CD4-positive, alpha-beta memory T cell (primary cell): ENCODE measurements at places on chromosomes 12 and 14. TPM values are rescaled to one million over a fixed set of nuclear protein-coding genes. Genes with fewer than 3 reads are reported as not detected.

XRCC3 gene
- 10.3 TPM for total RNA-seq

TIMELESS gene
- 7.3 TPM for total RNA-seq

DBX2 gene
- total RNA-seq = not detected

ARL1 gene
- 41.0 TPM for total RNA-seq

MYO1H gene
- total RNA-seq = not detected

- no peak for DNase-seq
Observed at GRCh38 chr14:65827520-65827919, 415.0 kb downstream of the FUT8 start.
